ENCODE measurements at places on chromosomes 2 and 18.

DNA sequence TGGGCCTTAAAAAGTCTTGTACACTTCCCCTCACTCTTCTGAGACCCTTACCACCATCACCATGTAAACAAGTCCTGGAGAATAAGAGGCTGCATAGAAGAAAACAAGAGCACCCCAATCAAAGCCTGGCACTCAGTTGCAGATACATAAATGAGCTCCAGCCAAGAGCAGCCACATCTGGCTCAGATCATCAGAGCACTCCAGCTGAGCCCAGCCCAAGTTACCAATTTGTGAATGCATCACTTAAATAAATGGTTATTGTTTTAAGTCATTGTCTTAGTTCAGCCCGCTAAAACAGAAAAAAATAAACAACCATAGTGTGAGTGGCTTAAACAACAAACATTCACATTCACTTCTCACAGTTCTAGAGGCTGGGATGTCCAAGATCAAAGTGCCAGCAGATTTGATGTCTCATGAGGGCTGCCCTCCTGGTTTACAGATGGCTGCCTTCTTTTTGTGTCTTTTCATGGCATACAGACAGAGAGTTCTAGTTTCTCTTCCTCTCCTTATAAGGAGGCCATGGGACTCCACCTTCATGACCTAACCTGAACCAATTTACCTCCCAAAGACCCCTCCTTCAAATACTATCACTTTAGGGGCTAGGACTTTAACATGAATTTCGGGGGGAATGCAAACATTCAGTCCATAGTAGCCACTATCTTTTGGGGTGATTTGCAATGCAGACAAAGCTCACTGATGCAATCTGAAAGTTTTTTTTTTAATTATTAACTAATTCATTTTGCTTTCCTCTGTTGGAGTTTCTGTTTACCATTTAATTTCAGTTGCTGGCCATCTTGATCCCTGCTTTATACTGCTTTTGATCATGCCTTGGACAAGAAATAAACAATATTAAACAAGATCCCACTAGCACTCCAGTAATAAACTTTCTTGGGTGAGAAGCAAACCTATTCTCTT lies 187.5 kb upstream of the ACVR2A start:
- no peak for DNase-seq

- DNase-seq: no peak
Measured at GRCh38 chr2:96819876-96820511, 3.9 kb downstream of the CNNM3 start.

- DNase-seq: no peak
Measured at GRCh38 chr2:48048476-48049171, 142.3 kb upstream of the FBXO11 start.

- peak; percentile 1 for DNase-seq
Measured at GRCh38 chr2:67322353-67323001, 74.7 kb upstream of the ETAA1 start.

DNA sequence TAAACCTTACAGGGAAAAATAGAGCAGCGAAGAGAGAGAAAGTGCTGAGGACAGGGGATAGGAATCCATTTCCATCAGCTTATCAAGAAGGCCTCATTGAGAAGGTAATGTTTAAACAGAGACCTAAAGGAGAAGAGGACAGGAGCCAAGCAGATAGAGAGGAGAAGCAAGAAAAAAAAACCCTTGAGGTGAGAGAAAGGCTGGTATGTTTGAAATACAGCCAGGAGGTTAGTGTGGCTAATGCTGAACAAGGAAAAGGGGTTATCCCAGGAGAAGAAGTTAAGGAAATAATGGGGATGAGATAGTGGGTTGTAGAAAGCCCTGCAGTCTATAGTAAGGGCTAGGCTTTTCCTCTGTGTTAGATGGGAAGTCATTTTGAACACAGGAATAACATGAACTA lies 90.8 kb downstream of the GRB14 start:
- DNase-seq: no peak

DNA sequence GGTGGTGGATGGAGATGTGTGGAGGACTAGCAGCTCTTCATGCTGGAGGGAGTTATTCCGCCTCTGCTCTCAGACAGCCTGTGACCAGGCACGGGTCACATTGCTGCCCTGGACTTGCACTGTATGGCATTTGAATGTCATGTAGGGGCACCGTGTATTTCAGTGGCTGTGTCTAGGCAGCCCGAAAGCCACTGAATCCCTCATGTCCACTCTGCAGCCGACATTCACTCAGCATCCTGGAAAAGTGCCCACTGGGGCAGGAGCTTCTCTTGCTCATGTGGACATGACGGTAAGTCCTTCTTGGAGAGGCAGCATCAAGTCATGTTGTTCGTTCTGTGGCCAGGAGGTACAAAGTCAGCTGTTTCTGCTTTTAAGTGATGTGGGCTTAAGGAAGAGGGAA lies 127.9 kb downstream of the SH3RF3 start:
- no peak for DNase-seq

DNA sequence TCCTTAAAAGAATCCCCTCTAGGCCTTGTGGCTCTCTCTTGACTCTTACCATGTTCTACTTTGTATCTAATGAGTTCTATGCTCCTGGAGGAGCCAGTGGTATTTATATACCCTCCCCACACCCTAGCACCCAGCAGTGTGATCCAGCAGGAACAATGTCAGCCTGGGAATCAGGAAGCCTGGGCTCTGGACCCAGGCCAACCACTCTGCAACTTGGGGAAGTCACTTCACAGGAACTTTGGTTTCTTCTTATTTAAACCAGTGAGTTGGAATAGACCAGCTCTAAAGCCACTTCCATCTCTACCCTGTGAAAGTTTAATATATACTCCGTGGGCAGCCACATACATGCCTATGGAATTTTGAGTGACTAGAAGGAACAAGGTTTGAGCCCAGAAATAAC lies 11.6 kb upstream of the SPTBN1 start:
- DNase-seq: no peak

DNA sequence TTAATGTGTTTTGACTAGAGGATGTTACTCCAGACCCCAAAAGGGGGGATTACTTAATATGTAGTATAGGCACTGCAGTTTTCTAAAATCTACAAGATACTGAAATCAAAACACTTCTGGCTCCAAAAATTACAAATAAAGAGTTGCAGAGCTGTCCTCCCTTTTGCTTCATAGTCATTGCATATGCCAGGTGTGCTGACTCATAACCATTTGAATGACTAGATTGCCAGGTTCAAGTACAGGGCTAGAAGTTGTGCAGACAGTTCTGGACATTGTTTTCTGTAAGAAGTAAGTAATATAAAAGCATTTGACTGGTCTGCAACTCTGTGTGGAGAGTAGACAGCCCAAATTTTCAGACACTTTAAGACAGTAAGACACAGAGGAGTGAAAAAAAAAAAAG lies 6.7 kb downstream of the CWC22 start:
- no peak for DNase-seq

DNA sequence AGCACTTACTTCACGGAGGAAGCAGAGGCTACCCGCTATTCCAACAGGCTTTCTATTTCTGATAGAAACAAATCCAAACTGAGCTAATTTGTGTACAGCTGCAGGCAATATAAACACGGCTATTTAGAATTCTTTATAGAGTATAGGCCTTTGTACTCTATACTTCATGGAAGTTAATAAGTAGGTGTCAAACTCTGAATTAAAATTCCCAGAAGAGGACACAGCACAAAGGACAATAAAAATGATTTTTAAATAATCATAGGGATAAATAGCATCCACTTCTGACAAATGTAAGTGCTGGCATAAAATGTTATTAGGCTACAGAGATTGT lies 261.5 kb downstream of the AFF3 start:
- no peak for DNase-seq

GRCh38 chr2:192208848-192209247 lies 14.1 kb upstream of the TMEFF2 start:
- DNase-seq: no peak

- no peak for DNase-seq
Measured at GRCh38 chr18:24616653-24617052, 156.2 kb downstream of the HRH4 start.

- DNase-seq: no peak
Measured at GRCh38 chr2:105808423-105809096, 63.8 kb downstream of the NCK2 start.

DNA sequence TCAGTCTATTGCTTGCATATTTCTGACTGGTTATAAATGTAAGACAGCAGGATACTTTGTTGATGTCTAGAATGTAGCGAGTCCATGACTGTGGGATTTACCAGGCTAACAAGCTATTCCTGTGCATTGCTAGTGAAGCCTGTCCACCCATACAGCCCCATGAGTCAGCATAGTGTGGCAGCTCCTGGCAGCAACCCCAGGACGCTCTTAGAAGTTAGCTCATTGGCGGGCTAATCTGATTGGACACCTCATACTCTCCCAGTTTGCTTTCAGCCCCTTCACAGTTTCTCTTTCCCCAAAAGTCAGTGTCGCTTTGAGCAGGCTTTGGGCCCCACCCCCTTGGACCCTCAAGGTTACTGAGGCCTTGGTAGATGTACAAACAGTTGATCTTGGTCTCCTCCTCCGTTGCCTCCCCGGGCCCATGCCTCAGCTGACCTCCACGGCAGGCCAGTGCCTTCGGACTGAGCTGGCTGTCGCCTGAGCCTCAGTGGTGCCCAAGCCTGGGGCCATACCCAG lies 48.0 kb downstream of the COA5 start:
- DNase-seq: no peak

DNA sequence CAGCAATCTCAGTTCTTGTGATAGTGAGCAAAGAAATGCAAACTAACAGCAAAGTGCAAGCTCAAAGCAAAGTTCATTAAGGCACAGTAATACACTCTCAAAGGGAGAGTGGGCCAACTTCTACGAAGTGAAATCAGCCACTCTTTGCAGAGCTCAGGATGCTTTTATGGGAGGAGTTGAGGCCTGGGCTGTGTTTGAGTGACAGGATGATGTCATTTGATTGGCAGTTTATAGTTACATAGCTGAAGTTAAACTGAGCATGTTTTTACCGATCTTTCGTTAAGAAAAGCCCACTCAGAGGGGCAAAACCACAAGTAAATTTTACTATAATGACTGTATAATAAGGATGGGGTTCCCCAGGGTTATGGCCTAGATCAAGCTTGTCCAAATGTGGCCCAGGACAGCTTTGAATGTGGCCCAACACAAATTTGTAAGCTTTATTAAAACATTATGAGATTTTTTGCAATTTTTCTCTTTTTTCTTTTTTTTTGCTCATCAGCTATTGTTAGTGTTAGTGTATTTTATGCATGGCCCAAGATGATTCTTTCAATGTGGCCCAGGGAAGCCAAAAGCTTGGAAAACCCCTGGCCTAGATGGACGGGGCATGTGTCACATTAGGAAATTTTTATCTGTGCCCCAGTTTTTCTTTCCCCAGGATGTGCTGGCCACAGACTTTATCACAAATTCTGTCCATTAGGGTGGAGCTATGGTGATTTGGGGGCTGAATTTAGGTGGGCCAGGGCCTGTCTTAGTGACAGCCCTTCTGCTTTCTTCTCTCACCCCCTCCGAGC lies 8.3 kb upstream of the DNAH7 start:
- no peak for DNase-seq

- DNase-seq: no peak
Measured at GRCh38 chr2:172198908-172199307, 96.2 kb upstream of the DLX2 start.

Data from GOT3 (cell line).